Testis (tissue), 5 donors: ENCODE measurements at places on chromosomes 7 and 10.

DNA sequence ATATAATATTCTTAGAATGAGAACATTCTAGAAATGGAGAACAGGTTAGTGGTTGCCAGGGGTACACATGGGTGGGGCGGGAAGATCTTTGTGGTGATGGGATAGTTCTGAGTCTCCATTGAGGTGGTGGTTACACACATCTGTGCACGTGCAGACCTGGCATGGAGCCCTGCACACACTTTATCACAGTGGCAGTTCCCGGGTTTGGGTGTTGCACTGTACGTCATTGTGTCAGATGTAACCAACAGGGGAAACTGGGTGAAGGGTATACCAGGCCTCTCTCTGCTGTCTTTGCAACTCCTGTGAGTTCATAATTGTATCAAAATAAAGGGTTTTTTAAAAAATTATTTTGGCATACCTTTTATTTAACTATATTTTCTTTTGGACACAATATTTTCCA, 51.1 kb downstream of the LMTK2 start:
- no peak for DNase-seq

DNA sequence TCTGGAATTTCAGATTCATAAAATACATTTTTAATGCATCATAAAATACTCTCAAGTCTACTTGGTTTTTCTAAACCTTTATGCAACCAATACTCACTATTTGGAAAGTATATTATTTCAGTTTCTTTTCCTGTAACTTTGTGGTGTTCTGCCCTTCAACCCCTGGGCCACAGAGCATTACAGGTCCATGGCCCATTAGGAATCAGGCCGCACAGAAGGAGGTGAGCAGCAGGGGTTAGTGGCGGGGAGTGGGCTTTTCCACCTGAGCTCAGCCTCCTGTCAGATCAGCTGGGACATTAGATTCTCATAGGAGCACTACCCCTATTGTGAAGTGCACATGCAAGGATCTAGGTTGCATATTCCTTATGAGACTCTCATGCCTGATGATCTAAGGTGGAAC, 9.7 kb downstream of the SNX13 start:
- no peak for DNase-seq

DNA sequence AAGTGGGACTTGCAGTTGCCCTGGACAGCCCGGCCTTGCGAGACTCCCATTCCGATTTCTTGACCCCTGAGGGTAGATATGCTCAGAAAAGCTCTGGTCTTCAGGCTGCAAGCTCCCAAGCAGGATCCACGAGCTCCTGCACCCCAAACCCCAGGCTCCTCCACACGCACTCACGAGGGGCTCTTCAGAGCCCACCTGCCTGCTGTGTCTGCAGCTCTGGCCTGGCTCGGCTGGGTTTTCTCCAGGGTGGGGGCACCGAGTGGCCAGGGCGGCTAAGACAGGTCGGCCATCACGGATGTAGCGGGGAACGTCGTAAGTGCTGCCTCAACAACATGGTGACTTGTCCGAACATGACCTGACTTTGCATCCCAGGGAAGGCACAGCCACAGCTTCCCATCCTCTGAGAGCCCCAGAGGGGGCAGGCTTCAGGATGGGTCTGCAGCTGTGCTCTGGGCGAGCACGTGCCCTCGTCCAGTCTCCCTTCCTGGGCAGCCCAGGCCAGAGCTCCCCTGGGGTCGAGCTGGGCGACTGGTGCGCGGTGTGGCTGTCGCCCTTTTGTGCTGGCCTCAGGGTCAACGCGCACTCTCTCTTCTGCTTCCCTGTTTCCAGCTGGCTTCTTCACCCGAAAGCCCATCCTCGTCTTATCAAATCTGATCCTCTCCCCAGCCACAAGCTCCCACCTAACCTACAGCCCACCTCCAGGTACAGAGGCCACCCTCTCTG, 415.3 kb downstream of the DNAJB6 start:
- DNase-seq = no peak

- DNase-seq = no peak
These were observed 178.0 kb downstream of the JAZF1 start for GRCh38 chr7:28002638-28003037.

DNA sequence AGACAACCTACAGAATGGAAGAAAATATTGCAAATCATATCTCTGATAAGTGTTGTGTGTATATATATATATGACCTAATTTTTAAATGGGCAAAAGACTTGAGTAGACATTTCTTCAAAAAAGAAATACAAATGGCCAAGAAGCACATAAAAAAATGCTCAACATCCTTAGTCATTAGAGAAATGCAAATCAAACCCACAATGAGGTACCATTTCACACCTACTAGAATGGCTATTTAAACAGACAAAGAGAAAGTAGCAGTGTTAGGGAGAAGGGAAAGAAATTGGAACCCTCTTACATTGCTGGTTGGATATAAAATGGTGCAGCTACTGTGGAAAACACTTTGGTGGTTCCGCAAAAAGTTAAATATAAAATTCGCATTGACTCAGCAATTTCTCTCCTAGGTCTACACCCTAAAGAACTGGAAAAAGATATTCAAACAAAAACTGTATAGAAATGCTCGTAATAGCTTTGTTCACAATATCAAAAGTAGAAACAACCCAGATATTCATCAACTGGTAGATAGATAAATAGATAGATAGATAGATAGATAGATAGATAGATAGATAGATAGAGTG, 16.3 kb downstream of the ACSL5 start:
- DNase-seq = no peak
